Islet precursor cell (in vitro differentiated cells): ENCODE measurements at places on chromosomes 4 and X.

- DNase-seq = no peak
Observed at GRCh38 chr4:66059556-66059955, 389.3 kb upstream of the EPHA5 start.

DNA sequence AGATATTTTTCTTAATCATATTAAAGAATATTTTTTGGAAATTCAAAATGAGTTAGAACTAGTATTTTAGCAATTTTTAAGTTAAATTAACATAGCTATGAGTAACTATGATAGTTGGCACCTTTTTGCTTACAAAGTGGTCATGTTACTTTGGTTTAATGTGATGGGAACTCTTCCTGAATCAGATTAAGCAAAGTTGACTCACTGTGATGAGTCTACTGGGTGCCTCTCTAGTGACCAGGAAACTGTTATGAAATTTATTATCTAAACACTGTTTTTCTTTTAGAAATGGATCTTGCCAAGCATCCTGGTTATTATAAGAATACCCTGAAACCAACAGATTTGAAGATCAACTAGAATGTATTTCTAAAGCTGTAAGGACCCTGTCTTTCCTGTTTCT is 985.8 kb downstream of the TRAM1L1 start:
- DNase-seq = no peak

DNA sequence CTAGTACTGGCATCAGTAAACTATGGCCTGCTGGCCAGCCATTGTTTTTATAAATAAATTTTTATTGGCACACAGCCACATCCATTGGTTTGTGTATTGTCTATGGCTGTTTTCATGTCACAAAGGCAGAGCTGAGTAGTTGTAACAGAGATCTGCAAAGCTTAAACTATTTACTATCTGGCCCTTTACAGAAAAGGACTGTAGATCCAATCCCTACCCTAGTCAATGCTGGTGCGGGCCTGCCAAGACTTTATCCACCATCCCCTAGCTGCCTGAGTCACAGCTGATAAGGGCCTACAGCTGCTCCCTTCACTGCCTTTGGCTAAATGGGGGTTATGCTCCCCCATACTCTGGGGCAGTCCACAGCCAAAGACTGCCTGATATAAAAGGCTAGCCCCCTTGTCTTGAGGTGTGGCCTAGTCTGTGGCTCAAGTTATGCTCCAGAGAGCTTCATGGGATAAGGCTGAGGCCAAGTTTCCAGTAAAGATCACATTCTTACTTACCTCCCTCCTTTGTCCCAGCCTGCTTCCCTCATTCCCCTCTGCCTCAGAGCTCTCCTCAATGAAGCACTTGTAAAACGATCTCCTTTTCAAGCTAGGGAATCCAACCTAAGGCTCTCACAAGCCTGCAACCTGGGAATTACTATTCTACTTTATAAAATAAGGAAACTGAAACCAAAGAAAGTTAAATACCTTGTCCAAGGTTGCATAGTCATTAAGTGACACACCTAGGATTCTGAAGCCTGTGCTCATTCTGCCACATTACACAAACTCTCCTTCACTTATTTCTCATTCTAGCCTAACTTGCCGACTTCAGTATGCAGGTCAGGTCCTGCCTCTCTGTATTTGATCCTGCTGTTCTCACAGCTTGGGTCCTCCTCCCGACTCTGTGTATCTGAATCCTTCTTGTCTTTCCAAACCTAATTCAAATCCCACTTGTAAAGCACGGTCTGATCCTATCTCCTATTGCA is 20.7 kb downstream of the ACE2 start:
- no peak for DNase-seq

GRCh38 chr4:30245140-30245539 is 475.0 kb upstream of the PCDH7 start:
- no peak for DNase-seq

DNA sequence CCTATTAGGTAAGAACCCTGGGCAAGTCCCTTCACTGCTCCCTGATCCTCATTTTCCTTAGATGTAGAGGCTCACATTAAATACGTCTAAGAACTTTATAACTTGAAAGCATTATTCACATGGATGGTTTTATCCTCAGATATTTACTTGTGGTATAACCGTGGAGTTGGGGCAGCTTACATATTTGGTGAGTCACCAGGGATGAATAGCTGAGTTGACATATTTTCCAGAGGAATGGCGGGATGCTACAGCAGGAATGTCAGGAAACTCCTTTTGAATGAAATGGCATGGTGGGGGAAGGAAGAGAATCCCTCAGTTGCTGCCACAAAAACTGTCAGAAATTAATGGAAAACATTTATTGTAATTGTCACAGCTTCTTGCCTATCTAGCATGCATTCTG is 165.3 kb upstream of the RPS6KA3 start:
- no peak for DNase-seq
